ENCODE measurements at places on chromosomes 1 and 21.

- DNase-seq: no peak
Measured at GRCh38 chr1:177289532-177289931, 118.8 kb downstream of the BRINP2 start.

- DNase-seq: peak; percentile 63
Measured at GRCh38 chr1:15501208-15502032, 22.6 kb downstream of the CASP9 start.

DNA sequence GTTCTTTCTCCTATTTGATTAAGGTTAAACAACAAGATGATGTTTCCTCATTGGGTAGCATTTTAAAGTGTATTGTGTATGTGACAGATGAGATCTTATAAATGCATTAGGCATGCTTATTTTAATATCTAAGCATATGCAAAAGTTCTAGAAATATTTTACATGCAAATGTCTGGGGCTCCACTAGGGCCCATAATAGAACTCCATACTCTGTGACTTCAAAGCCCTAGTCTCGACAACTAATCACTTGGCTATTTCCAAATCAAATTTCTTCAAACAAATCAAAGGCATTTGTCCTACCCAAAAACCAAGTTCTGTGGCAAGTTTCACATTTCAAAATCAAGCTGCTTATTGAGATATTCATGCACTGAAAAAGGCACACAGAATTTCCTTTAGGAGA lies 385.6 kb upstream of the ST6GALNAC5 start:
- DNase-seq: no peak

DNA sequence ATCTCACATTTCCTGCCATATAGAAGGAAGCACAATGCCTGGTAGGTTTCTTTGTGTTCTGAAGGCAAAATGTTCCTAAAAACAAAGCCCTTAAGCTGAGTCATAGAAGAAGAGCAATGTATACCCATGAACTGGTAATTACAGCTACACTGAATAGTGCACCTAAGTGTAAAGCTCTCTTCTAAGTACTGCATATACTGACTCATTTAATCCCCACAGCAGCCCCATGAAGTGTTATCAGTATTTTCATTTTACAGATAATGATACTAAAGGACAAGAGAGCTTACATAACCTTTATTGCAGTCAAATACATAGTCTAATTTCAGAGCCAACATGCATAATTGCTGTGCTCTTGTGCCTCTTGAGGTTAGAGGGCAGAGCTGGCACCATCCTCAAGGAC lies 239.9 kb downstream of the DPYD start:
- no peak for DNase-seq

DNA sequence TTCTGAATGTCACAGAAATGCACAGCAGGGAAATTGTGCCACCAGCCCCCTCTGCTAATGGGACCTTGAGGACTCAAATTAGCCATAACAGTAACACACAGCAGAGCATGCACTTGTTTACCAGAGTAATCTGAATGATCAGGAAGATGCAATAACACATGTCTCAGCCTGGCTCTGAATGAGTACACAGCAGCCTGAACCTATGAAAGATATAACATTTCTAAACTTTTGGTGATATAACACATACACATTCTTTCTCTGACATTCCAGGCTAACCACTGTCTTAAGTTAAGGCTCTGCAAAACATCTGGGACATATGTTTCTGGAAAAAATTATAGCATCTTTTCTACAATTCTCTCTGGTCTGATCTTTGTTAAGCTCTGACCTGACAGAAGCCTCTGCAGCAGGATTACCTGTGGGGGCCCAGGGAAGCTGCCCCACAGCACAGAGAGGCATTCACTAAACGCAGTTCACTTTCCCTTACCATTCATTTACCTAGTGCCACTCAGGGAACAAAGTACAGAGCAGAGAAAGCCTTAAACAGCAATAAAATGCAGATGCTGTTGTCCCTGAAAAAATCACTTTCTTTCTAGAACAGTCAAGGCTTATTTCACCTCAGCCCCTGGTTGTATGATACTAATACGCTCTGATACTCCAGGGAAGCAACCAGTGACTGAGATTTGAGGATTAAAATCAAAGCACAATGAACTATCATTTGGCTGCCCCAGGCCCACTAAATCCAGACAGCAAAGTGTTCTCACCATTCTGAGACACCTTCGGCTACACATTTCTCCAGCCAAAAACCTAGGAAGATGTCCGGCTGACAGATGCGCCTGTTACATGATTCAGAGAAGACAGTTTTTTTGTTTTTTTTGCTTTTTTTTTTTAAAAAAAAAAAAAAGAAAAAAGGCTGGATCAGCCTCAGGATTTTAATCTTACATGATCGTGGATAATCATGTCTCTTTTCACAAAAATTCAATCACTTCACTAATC lies 54.0 kb upstream of the CNN3 start:
- no peak for DNase-seq

GRCh38 chr1:40630488-40631223 lies 34.8 kb downstream of the RIMS3 start:
- DNase-seq: no peak

Measured in brain (organoid and tissue), 16 donors.